ENCODE measurements at places on chromosomes 4 and X.
A peak's percentile ranks its signal among the peaks of the same experiment; 100 is the strongest.

DNA sequence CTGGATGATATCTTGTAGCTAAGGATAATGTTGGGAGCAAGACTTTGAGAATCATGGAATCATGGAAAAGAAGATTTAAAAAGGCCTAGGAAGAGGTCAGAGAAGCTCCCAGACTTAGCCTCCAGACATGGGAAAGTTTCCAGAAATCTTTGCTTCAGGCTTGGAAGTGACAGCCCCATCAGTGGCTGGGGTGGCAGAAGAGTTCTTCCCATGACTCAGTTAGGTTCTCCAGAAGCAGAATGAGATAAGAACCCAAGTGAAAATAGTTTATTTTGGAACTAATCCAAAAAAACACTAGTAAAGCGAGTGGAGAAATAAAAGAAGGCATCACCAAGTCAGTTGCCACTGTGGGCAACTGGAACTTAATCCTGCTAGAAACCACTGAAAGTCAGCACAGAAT is 506.9 kb downstream of the MID1IP1 start:
- DNase-seq, result no peak

DNA sequence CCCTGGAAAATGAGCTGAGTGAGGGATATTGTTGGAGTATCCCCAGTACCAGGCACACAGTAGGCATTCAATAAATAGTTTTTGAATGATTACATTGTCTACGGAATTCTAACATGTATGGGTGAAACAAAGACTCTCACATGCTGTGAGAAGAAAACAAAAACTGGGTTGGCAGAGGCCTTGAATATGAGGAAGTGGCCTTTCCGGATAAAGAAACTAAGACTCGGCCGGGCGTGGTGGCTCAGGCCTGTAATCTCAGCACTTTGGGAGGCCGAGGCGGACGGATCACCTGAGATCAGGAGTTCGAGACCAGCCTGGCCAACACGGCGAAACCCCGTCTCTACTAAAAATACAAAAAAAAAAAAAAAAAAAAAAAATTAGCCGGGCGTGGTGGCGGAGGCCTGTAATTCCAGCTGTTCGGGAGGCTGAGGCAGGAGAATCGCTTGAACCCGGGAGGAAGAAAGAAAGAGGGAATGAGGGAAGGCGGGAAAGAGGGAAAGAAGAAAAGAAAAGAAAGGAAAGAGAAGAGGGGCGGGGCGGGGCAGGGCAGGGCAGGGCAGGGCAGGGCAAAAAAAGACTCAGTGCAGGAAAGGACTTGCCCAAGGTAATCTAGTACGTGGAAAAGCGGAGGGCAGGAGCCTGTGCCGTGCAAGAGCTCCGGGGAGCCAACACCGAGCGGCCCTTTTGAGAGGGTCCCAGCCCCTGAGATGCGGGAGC is 689 bp upstream of the TMA16 start:
- DNase-seq, result no peak

DNA sequence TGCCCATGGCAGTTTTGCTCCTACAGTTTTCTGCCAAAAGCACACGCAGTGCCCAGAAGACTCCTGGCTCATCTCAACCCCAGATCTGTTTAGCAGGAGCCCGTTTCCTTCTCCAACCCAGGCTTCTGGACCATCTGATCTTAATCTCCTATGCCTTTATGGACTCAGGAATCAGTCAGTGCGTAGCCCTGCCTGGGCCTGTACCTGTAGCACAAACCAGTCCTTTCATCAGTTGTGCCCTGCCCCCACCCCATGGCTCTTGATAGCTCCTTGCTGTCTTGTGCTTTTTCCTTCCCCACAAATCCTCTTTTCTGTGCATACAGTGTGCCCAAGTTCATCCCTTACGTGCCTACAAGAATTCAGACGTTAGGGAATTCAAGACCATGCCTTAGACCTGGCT is 1.5 kb downstream of the ZNF718 start:
- no peak for DNase-seq

GRCh38 chr4:170497112-170497511 is 407.4 kb upstream of the AADAT start:
- peak; percentile 8 for DNase-seq

DNA sequence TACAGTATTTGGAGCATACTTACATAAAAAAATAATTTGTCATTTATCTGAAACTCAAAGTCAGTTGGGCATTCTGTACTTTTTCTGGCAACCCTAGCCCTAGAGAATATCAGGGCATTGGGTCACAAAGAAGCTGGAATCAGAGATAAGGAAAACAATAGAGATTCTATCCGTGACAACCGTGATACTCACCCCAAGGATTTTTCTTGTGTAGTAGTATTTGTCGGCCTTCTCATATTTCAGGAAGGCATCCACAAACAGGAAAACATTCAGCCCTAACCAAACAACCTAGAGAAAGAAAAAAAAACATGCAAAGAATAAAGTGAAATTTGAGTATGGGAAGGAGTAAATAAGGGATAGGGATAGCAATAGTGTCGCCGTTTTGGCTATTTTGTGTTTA is 3.6 kb downstream of the NOX1 start:
- no peak for DNase-seq

GRCh38 chr4:52999626-53000025 is 137.5 kb downstream of the RASL11B start:
- DNase-seq, result no peak

- no peak for DNase-seq
These were observed 30.9 kb upstream of the ELOVL6 start for GRCh38 chr4:110229266-110229665.

- DNase-seq, result no peak
These were observed 49.2 kb downstream of the SMARCAD1 start for GRCh38 chr4:94256828-94257227.

DNA sequence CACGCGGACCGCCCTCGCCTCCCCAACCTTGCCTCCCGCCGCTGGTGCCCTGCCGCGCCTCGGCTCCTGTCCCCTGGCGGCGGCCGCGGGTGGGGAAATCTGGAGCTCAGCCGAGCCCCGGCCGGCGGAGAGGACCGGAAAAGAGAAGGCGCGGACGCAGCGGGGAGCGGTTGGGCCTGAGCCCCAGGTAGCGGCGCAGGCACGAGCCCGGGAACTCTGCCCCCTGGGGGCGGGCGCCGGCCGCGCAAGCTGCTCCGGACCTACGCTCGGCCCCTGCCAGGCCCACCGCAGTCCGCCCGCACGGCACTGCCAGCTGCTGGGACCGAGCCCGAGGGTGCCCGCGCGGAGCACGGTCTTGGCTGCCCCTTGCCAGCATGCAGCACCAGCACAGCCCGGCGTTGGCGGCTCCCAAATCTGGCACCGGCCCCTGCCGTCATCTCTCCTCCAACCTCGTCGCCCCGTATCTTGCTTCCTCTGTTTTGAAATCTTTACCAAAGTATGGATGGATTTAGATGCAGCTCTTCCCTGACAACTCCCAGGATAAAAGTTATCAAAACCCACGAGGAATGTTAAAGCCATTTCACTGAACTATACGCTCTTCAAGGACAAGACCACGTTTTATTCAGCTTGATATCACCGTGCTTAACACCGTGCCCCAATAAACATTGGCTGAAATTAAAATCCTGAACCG is at the start of gene PRSS12:
PRSS12 (minus strand) TSS at position 161 of the 691 bp plus-strand sequence. CDS start 283 bp downstream, outside the sequence.
- peak; percentile 18 for DNase-seq

DNA sequence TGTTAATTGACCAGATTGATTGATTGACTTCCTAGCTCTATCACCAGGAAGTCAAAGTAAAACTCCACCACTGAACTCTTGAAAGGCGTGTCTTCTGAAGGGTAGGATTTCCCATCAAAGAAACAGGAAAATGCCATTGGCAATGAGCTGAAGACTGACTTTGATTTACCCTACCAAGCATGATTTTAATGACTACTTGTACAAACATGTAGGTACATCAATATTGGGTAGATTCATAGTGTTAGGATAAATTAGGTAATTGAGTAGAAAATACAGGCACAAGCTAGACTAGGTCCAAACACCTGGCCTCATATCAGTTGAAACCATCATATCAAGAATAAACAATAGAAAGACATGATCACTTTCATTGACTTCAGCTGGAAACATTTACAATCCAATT is 53.2 kb upstream of the ATXN3L start:
- DNase-seq, result no peak

DNA sequence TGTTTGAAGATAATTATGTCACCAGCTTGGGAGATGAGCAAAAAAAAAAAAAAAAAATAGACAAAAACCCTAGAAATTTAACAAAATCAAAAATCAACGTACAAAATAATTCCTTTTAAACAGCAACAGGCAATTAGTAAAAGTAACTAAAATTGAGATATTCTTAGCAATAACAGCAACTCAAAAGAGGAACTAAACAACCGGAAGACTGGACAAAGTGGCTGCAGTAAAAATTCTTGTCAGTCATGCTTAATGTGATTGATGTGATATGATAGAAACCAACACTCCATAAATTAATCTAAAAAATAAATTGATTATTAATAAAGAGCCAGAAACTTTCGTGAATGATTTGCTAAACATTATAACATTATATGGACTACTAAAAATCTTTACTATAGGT is 1534.6 kb upstream of the AGA start:
- DNase-seq, result no peak

DNA sequence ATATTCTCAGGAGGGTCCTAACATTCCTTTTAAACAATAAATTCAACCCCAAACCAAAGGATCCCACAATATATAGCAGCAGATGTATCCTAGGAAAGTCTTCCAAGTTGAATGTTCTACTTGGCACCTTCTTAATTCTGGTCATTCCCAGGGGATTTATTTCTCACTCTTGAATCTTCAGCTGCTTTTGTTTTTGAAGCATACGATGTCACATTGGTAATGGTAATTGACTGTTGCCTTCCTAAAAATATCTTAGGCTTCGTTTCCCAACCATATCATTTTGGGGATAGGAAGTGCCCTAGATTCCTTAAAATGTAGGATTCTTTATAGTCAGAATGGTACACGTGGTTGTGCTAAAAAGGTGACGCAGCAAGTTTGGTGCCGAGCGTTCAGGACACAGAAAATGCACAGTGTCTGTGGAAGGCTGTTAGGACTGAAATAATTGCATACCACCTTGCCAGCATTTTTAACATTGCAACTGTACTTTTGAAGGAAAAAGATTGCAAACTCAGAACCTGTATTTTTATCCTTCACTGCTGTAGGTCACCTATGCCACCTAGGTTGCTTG is 8.1 kb downstream of the SNX25 start:
- no peak for DNase-seq

- DNase-seq, result peak; percentile 100
These were observed at the start of gene WFS1 for GRCh38 chr4:6269616-6270511. Gene WFS1, plus strand, starts transcription at chr4:6269850. Its CDS starts 7,606 bp downstream, at chr4:6277456.

DNA sequence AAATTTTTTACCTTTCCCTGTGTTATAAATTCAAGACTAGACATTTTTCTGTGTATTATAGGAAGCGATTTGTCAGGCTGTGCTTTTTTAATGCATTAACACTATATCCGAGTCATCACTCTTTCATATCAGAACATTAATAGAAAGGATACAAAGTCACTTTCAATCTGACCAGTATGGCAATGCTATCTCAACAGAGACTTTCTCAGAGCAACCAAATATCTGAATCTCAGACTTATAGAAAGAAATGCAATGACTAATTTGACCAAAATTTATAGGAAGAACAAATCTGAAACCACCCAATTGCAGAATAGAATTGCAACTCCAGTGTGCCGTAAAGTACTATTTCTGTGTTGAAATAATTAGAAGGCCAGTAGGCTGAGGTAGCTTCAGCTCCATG is 473 bp upstream of the TKTL2 start:
- no peak for DNase-seq

- DNase-seq, result no peak
These were observed 161.5 kb downstream of the SOWAHB start for GRCh38 chr4:76736414-76736813.

- DNase-seq, result no peak
These were observed at the start of gene PSAPL1 for GRCh38 chr4:7434766-7435150. Gene PSAPL1, minus strand, starts transcription at chr4:7434930. Its CDS starts 51 bp downstream, at chr4:7434879.

DNA sequence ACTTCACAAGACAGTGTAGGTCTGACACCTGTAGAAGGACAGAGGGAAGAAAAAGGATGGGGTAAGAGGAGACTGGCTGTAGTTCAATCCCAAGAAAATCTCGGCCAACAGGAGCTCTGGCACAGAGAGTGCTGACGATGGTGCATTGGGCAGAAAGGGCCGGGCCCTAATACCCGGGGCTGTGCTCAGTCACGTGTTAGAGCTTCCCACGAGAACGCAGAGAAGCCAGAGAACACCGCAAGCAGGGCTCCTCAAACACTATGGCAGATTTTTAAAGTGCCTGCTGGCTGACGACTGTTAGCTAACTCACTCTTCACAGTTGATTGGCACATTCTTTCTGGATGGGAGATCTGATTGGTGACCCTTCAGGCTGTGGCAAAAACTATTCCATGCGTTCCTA is 35.5 kb downstream of the EREG start:
- no peak for DNase-seq

- DNase-seq, result no peak
These were observed 16.6 kb downstream of the JAKMIP1 start for GRCh38 chr4:6183740-6184139.

GRCh38 chr4:104494185-104494584 is 509 bp downstream of the CXXC4 start:
- DNase-seq, result no peak

DNA sequence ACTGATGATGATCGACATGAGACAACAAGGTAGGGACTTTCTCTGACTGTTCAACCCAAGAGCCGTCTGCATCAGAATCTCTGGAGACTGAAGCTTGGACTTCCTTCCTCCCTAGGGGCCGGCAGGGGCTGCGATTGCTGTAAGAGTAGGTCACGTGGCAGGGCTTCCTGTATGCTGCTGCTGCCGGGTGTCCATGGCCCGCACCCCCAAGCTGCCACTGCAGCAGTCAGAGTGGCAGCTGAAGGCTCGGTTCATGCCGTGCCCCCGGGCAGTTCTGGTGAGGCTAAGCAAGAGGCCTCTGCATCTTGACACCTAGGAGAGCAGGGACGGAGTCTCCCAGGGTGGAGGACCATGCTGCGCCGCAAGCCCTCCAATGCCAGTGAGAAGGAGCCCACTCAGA is at the start of gene SASH3:
SASH3 (plus strand) TSS at position 203 of the 400 bp plus-strand sequence; CDS start at position 352, 149 bp downstream.
- DNase-seq, result no peak

DNA sequence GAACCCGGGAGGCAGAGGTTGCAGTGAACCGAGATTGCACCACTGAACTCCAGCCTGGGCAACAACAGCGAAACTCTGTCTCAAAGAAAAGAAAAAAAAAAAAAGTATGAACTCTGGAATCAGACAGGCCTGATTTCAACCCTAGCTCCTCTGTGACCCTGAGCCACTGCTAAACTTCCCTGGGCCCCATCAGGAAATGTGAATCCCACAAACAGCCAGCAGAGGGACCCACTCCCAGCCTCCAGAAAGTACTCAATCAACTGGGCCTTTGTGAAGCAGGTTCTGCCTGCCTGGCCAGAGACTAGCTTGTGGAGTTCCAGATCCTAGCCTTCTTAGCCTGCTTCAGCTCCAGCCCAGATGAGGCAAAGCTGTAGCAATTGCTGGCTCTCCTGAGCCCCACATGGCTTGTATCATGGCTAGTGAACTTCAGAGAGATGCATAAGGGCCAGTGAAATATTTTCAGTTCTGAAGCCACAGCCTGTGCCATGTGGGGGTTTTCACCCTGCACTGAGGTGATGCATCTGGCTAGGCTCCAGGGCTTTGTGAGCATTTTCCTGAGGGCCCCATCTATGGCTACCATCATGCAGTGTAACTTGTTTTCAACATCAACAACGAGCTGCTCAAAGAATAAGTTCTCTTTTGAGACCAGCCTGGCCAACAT is 7.2 kb upstream of the IDS start:
- DNase-seq, result peak; percentile 91
